Dermis microvascular lymphatic vessel endothelial cell (primary cell): ENCODE measurements at places on chromosomes 1 and 21.

DNA sequence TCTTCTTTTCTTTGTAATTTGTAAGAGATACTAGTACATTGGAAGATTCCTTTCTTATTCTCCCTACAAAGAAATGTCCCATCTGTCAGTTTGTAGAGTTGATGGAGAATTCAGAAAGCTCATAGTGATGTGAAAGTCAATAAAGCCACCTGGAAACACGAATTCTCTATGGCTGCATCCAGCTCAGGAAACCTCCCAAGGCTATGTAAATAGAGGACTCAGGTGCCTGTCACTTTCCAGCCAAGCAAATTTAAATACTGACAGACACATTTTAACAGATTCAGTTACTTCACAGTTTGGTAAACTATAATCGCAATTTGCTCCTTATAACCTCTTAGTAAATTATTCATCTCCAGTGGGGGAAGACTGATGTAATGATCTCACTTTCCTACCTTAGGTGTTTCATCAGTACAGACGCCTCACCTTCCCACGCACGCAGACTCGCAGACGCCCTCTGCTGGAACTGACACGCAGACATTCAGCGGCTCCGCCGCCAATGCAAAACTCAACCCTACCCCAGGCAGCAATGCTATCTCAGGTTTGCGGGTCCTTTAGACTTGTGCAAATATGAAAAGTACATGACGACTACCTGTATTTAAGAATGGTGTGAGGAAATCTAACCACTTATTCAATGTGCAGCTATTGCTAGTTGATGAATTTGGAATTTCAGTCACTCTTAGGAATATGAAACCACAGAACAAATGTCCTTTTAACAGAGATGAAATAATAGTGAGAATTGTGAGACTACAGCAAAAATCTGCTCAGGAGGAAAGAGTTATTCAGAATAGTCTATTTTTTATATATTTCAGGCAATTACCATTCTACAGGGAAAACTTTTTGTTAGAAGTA lies 60.6 kb downstream of the PTPRC start:
- DNase-seq: peak; percentile 11

GRCh38 chr1:246515390-246516005 lies 8.4 kb upstream of the SMYD3 start:
- DNase-seq: no peak

DNA sequence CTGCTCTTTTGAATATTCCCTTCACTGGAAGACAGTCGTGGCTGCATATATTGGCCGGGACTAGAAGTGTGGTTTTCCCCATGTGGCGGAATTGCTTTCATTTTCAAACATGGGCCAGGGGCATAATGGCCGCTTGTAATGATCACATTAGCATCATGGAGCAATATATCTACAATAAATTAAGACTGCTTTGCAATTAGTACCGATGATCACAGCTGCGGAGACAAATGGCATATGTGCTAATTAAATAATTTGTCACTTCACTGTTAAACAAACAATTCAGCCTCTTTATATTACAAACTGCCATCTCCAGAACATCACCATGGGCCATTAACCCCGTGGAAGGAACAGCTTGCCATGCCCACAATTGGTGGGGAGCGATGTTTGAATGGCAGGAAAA lies 68.2 kb upstream of the OLIG2 start:
- DNase-seq: no peak

GRCh38 chr1:67957066-67957465 lies 93.4 kb downstream of the DIRAS3 start:
- no peak for DNase-seq

DNA sequence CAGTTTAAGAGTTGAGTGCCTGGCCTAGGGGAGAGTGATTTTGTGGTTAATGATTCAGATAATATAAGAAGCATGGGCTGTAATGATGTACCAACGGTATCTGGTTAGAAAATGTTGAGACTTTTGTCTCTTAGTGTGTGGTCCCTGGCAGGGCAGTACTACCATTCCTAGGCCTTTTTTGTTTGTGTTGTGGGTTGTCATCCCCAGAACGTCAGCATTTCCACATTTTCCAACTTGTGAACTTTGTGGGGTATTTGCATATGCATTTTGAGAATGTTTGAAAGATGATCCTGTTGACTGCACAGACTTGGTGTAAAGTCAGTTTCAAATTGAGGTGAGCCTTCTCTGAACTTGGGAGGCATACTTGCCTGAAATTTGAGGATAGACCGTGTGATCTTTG lies 11.4 kb downstream of the NEK7 start:
- DNase-seq: no peak

GRCh38 chr1:67850151-67850551 lies 16.9 kb upstream of the GNG12 start:
- DNase-seq: peak; percentile 71

DNA sequence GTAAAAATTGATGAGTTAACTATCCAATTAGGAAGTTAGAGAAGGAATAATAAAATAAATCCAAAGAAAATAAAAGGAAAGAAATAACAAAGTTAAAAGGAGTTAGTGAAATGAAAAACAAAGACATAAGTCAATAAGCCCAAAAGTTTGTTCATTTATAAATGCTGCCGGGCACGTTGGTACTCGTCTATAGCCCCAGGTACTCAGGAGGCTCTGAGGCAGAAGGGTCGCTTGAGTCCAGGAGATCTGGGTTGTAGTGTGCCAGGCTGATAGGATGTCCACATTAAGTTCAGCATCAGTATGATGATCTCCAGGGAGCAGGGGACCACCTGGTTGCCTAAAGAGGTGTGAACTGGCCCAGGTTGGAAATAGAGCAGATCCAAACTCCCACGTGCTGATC lies 35.5 kb upstream of the VANGL1 start:
- no peak for DNase-seq

- DNase-seq: no peak
These were observed 5.0 kb upstream of the SLC35A3 start for GRCh38 chr1:99964806-99965205.

DNA sequence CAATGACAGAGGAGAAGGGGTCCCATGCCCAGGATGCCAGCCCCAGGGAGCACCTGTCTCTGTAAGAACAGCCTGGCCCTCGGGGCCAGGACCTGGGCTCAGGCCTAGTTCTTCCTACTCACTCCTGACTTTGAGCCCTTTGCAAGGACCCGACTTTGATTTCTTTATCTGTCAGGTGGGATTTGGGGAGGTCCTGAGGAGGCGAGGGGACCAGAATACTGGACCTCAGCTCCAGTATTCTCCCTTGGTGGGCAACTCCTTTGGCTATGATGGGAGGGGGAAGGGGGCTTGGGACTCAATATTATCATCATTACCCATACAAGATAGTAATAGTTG lies 18.1 kb downstream of the KCNQ4 start:
- DNase-seq: no peak

- DNase-seq: no peak
These were observed 45.5 kb downstream of the CACHD1 start for GRCh38 chr1:64515427-64515826.

DNA sequence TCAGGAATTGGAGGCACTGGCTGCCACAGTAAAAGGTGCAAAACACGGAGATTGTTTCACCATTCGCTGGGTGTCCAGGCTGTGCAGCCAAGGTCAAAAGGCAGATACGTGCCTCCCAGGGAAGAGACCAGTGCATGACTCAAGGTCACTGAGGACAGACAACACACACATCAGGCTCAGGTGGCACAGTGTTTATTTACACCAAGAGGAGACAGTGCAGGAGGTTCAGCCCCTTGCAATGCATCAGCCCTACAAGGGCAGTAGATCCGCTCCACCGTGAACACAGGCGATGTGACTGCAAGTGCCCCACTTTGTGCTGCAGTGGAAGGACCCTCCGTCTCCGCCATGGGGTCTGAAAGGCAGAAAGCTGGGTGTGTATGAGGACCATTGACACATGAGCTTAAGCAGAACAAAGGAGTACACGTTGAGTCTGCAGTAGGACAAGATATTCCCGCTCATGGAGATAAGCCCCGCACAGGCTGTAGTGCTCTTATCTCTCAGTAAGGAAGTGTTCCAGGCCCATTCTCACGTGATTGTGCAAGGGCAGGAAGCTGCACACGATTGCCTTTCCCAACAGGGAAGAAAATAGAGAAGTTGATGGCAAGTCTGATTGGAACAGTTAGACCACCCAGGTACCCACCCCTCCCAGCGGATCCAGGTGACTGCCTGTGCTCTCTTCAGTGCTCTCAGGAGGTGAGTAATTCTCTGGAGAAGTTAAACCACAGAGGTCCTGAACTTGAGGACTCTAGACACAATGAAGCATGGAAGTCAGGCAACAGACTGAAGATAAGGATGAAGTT lies 37.5 kb upstream of the QSOX1 start:
- DNase-seq: no peak

DNA sequence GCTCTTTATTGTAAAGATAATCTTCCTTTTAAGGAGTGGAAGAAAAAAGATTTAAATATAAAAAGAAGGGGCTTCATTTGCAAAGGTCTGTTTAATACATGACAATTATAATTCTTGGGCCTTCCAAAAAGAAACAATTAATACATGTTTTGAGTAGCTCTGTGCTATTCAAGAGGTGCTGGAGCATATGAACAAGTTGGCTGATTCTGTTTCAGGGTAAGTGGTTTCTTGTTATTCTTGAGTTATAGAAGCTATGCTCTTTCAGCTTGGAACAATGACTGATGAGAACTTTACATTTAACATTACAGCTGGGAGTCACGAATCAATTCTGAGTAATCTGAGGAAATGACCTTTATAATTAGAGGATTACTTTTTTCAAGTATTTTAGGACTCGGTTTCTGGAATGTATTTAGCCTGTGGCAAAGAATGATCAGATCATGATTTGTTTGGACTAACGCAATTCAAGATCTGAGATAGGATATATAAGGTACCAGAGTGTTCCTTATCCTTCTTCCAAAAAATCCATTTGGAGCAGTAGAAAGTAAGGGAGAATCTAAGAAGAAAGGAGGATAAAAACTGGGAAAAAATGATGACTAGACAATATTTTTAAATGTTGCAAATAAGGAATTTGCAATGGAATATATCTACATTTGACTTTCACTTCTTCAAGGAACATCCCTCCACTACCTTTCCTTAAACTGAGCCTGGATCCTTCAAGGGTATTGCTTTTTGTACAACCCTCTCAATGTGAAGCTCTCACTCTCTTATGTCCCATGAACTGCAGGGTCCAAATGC lies 77.1 kb upstream of the KCTD3 start:
- DNase-seq: no peak

DNA sequence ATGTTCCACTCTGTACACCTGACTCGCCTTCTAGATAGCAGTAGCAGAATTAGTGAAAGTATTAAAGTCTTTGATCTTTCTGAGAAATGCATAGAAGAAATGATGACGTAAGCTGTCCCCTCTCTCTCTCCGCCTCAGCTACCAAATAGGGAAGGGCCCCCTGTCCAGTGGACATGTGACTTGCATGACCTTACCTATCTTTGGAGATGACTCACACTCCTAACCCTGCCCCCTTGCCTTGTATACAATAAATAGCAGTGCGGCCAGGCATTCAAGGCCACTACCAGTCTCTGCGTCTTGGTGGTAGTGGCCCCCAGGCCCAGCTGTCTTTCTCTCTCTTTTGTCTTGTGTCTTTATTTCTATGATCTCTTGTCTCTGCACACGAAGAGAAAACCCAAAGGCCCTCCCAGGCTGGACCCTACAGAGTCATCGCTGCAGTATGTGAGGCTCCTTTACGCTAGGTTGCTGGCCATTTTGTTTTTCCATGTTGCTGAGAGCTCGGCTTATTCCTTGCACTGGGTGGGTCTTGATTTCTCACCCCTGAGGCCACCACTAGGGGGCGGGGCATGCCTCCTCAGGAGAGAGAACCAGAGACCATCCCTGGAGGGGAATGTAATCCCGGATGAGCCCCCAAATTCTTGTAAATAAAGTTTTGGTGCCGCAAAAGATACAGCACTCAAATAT lies 16.0 kb upstream of the ZBTB8B start:
- no peak for DNase-seq

DNA sequence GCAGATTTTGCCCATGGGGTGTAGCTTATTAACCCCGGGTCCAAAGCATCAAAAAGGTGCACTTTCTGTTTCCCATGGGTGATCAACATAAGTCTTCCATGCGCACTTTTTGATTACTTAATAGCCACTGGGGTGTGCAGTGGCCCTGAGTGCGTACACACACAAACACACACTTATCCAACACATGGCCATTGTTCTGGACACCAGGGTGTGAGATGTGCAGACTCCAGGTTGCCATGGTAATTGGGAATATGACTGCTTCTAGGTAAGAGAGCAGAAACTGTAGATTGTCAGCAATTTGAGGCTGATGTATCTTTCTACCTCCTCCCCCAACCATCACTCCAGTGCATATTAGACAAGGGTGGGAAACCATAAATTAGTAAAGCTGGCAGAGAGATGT lies 68.8 kb downstream of the MAB21L3 start:
- DNase-seq: no peak

GRCh38 chr21:34926803-34927467 lies 122.2 kb downstream of the RUNX1 start:
- no peak for DNase-seq

GRCh38 chr1:41566969-41567368 lies 82.5 kb upstream of the EDN2 start:
- DNase-seq: no peak

DNA sequence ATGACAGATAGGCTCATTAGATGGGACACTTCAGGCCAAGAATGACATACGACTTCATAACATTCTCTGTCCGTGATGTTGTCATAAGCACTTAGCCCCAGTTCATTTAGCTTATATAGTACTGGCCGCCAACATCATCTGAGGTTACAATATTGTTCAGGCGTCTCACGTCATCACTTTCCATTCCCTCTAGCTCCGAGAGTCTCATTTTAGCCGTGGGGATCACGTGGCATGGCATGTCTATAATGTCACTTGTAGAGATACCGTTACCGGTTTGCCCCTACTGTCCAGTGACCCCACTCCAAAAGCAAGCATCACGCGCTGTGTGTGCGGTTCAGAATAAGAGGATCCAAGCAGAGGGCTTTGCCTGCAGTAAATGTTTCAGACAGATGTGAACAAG lies 34.6 kb upstream of the HEATR1 start:
- DNase-seq: no peak

- no peak for DNase-seq
These were observed 2.0 kb upstream of the FMO4 start for GRCh38 chr1:171311771-171312558.

DNA sequence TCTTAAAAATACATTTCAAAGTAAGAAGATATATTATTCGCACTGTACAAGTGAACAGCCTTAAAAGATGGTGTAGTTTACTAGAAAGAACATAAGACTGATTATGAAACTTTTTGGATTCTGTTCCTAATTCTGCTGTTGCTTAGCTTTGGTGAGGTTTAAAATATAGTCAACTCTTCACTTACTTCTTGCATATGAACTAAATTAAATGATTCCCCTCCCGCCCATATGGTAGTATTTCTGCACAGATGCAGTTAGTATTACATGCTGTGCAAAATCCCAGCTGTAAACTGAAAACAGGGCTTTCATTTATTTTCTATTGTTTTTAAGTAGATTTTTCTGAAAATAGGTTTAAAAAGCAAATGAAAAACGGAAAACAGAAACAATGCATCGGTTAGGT lies 345.4 kb upstream of the NCAM2 start:
- no peak for DNase-seq

GRCh38 chr1:235783148-235783776 lies 83.4 kb downstream of the LYST start:
- DNase-seq: peak; percentile 60

DNA sequence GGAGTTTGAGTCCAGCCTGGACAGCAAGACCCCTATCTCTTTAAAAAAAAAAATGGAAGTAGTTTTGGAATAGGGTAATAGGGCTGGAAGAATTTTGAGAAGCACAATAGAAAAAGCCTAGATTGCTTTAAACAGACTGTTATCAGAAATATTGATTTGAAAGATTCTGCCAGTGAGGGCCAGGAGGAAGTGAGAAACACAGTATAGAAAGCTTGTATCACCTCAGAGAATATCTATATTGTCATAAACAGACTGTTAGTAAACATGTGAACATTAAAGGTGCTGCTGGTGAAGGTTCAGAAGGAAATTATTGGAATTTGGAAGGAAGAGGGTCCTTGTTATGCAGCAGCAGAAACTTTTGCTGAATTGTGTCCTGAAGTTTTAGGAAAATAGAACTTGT lies 24.8 kb upstream of the PSEN2 start:
- DNase-seq: no peak
